ENCODE measurements at places on chromosomes 13 and 19.

GRCh38 chr13:111958612-111959395 lies 108.1 kb upstream of the SOX1 start:
- DNase-seq, result no peak

- no peak for DNase-seq
Observed at GRCh38 chr13:37070145-37070695, 10.7 kb upstream of the SUPT20H start.

- peak; percentile 41 for DNase-seq
Observed at GRCh38 chr19:46009530-46010510, 13.0 kb downstream of the PGLYRP1 start.

DNA sequence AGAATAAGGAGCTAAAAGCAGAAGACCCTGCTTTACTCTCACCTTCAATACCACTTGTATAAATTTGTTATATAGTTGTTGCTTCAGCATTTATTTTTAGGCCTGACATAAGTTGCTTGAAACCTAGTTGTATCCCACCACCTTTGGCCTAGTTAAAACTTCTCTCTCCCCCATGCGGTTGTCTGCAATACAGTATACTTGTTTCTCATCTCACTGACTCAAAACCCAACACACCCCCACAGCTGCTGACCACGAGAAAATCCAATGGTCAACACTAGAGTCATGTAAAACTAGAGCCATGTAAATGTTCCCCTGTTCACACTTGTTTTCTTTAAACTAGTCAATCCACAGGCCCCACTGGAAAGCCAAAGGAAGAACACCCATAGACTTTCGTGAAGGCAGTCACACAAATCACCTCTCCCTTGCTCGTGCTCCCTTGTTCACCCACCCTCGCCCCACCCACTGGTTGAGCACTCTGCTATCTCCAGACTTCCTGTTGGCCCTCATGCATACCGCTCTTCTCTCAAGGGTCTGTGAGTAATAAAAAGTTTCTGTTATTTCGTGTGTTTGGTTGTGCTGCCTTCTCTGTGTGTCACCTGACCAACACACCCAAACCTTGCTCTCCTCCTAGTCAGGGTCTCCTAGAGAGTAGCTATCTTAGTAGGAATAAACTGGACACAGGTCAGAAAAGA lies 12.9 kb upstream of the CCDC169 start:
- DNase-seq, result no peak

GRCh38 chr13:30581582-30581981 lies 36.1 kb upstream of the USPL1 start:
- no peak for DNase-seq

DNA sequence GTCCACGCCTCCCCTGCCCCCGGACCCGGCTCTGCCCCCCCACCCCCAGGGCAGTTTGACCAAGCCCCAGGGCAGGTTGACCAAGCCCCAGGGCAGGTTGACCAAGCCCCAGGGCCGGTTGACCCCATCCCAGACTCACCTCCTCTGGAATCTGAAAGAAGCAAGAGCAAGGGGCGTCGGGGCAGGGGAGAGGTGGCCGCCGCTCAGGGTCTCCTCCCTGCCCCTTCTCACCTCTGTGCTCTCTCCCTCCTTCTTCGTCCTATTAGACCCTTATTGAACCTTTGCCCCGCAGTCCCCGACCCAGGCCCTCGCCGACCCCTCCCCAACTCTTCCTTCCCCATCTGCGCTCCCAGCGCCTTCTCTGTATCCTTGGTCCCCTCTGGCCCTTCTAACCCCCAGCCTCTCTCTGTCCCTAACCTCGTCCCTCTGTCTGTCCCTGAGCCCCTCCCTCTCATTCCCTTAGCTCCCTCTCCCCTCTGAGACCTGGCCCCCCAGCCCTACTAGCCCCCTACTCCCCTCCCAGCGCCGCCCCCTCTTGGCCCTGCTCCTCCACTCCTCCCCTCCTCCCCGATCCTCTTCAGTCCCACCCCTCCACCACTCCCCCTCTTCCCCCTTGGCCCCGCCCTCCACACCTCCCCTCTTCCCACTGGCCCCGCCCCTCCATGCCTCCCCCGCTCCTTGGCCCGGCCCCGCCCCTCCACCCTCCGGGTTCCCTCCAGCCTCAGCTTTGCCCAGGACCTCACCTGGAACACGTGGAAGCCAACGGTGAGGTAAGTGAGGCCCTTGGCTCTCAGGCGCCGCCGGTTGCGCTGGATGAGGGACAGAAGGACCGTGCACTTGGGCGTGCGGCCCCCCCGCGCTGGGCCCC lies 7.6 kb downstream of the CAPN12 start:
- DNase-seq, result no peak

GRCh38 chr13:25873242-25873612 lies 178.6 kb downstream of the SHISA2 start:
- DNase-seq, result no peak

- DNase-seq, result no peak
Observed at GRCh38 chr13:63463782-63464610, 2048.3 kb upstream of the PCDH20 start.

GRCh38 chr13:56687131-56687530 lies 453.6 kb upstream of the PRR20A start:
- no peak for DNase-seq

DNA sequence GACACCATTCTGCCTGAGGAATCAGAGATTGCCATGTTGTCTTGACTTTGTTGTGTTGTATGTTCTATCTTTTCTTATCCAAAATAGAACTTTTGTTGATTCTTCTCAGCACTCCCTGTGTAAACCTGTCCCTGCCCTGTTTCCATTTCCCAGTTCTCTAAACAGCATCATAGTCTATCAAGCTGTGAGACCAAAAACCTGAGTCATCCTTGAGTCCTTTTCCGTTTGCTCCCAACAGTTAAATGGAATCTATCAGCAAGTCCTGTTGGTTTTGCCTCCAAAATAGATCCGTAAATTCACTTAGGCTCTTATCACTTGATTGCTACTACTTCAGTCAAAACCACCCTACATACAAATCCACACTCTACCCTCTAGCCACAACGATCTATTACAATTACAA lies 667.1 kb downstream of the PCDH9 start:
- DNase-seq, result no peak
